Left renal cortex interstitium (tissue), 4 donors: ENCODE measurements at places on chromosomes 5 and 9.

GRCh38 chr9:73714294-73714693 is 562.6 kb downstream of the ANXA1 start:
- DNase-seq: no peak

DNA sequence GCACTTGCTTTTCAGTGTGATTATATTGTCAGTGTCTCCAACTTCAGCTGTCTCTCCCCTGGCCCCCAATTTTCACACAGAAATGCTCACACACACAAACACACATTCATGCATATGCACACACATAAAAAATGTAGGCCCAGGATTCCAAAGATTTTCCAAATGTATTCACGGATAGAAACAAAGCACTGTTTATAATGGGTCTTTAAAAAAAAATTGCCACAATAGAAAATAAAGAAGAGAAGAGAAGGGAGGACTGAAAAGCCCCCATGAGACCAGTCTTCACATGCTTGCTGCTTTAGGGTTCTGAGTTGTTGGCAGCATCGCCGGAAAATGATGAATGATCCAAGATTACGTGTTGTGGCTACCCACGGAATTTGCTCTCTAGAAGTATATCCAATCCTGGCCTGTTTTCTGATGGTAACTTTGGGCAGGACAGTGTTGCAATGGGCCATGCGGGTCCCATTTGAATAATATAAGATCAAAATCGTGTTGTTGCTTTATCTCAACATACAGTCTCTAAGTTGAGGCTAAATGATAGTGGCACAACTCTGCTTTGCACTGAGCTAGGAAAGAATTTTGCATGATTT is 36.2 kb upstream of the ACO1 start:
- no peak for DNase-seq

- DNase-seq: no peak
Observed at GRCh38 chr5:143812085-143812705, at the start of gene HMHB1. TSS of gene HMHB1 (plus strand) at chr5:143812161.

- peak; percentile 23 for DNase-seq
Observed at GRCh38 chr5:108521841-108522506, 140.1 kb upstream of the FBXL17 start.

- DNase-seq: no peak
Observed at GRCh38 chr5:160260881-160261815, 31.8 kb downstream of the FABP6 start.

- DNase-seq: no peak
Observed at GRCh38 chr5:149754172-149754880, 24.2 kb downstream of the PPARGC1B start.

DNA sequence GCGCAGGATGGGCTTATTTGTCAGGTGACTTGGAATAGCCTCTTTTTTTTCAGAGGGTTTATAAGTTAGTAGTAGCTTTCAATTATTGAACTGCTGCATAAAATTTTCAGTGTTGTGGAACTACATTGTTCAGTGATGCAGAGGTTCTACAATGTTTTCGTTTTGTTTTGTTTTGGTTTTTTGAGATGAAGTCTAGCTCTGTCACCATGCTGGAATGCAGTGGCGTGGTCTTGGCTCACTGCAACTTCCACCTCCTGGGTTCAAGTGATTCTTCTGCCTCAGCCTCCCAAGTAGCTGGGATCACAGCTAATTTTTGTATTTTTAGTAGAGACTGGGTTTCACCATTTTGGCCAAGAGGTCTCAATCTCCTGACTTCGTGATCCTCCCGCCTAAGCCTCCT is 22.0 kb downstream of the NUP188 start:
- DNase-seq: no peak

- DNase-seq: no peak
Observed at GRCh38 chr9:859251-859650, 17.8 kb downstream of the DMRT1 start.

DNA sequence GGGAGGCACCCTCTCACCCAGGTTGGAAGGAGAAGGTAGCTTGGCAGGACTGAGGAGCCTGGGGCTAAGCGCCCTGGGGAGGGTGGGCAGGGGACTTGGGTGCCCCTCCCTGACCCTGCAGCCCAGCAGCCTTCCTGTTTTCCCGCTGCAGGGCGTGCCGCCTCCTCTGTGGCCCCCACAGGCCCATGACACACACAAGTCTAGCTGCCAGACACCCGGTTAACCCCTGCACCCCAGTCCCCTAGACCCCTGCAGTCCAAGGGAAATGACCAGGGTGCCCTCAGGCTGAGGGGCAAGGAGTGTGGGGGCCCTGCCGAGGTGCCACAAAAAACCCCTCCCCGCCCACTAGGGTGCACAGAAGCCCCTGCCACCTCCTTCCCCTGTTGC is 33.0 kb downstream of the GOLGA2 start:
- no peak for DNase-seq

DNA sequence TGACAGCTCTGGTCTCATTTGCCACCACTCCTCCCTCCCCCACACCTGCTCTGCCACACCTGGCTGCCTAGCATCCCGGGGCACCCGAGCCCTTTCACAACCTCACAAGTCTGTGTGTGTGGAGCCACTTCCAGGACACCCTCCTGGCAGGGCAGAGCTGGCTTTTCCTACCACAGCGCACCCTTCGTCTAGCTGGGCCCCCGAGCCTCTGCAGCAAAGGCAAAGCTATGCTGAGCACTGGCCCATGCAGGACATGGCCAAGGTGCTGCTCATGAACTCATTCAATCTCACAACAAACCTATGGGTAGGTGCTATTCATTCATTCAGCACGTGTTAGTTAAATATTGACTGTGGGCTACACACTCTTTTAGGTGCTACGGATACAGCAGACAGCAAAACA is 43.4 kb downstream of the DUSP1 start:
- DNase-seq: no peak

DNA sequence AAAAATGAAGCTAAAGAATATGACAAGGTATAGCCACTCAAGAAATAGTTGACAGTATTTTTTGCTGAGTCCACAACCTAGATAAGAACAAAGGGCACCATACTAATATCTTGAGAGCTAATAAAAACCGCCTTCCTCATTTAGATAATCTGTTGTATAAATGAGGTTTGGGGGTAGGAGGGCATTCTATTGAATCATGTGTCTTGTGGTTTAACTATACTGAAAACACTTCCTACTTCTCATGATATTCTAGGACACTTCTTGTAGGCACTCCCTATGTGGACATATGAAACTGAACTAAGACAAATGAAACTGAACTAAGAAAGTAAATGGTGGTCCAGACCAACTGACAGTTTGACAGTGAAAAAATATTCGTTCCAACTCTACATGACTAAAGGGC is 1268.5 kb upstream of the C9orf72 start:
- no peak for DNase-seq

- no peak for DNase-seq
Observed at GRCh38 chr5:8685704-8686103, 816.8 kb downstream of the MTRR start.

DNA sequence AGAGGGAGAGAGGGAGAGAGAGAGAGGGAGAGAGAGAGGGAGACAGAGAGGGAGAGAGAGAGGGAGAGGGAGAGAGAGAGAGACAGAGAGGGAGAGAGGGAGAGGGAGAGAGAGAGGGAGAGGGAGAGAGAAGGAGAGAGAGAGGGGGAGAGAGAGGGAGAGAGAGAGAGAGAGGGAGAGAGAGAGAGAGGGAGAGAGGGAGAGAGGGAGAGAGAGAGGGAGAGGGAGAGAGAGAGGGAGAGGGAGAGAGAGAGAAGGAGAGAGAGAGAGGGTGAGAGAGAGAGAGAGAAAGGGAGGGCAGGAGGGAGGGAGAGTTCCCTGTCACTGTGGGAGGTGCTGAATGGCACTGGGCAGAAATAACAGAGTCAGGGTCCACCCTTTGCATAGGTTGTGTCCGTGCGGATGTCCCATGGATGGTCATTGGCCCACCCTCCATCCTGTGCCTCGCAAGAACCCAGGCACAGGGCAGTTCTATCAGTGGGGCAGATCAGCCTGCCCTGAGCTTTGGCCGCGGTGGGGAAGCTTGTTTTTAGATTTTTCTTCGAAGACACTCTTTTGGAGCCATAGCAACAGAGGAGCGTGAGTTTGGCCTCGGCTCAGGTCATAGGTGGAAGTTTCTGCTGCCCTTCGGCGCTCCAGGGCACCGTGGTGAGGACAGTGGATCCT is 30.1 kb downstream of the ADAMTSL2 start:
- no peak for DNase-seq

DNA sequence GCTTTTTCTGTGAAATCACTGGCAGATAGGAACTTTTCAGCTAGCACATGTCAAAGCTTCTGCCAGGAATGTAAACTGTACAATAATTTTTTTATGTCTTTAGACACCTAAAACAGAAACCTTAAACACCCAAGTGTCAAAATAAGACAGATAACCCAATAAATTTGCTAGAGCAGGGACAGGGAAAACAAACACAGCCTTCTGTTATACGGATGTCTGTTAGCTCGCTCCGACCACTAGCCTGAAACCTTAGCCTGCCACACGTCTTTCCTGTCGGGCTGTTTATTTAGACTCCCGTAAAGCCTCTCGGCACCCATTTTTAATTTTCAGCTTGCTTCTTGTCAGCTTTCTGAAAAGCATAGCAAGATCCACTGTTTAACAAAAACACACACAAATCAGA is 355.4 kb upstream of the SLC24A2 start:
- DNase-seq: no peak

- DNase-seq: no peak
Observed at GRCh38 chr5:67901814-67902496, 313.6 kb upstream of the PIK3R1 start.

- no peak for DNase-seq
Observed at GRCh38 chr9:5586391-5586802, 42.5 kb upstream of the RIC1 start.

- DNase-seq: no peak
Observed at GRCh38 chr5:137393196-137393993, 105.7 kb downstream of the SPOCK1 start.

DNA sequence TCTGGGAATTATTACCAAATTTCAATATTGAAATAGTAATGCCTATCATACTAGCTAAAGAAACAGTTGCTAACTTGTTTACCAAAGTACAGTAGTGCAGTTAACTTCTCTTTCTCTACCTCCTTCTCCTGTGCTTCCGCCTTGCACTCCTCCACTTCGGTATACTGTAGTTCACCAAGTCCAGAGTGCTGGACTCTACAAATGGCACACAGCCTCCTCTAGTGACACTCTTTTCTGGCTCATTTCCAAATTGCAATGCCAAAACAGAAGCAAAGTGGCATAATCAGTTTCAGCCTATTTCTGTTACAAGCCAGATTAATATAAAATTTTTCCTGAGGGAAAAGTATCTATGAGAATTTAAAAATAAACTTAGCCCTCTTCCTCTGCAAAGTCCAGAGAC is 86.0 kb upstream of the RASGRF2 start:
- DNase-seq: no peak

DNA sequence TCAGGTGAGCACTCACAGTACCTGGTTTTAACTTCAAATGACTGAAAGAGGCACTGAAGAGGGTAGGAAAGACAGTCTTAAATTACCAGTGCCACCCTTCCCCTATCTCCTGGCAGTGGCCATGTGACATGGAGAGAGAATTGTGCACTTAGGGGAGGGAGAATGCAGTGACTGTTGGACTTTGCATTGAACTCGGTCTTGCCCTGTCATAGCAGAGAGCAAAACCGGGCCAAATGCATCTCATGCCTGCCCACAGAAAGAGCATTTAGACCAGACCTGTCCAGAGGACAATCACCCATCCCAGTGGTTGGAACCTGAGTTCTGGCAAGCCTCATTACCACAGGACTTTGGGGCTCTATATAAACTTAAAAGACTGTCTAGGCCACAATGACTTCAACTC is 211.8 kb upstream of the SH3GL2 start:
- no peak for DNase-seq

- DNase-seq: no peak
Observed at GRCh38 chr5:38938424-38938823, 92.6 kb downstream of the OSMR start.

GRCh38 chr5:154476354-154477205 is 1.4 kb downstream of the HAND1 start:
- no peak for DNase-seq

DNA sequence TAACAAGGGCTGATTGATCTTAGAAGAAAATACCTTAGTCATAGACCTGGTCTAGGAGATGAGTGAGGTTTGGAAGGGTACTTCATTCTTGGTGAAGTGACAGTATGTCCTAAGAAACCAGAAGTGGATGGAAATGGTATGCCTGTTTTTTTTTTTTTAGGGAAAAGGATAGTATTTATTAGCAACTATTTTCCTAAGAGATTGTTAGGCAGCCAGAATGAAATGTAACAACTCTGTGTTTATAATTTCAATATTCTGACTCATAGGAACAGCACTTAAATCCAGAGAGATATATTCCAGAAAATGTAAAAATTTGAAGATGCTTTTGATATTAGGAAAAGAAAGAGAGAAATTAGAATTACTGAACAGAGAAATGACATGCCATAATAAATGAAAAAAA is 21.2 kb upstream of the ARL14EPL start:
- DNase-seq: no peak

GRCh38 chr5:980001-980588 is 28.5 kb upstream of the NKD2 start:
- no peak for DNase-seq

DNA sequence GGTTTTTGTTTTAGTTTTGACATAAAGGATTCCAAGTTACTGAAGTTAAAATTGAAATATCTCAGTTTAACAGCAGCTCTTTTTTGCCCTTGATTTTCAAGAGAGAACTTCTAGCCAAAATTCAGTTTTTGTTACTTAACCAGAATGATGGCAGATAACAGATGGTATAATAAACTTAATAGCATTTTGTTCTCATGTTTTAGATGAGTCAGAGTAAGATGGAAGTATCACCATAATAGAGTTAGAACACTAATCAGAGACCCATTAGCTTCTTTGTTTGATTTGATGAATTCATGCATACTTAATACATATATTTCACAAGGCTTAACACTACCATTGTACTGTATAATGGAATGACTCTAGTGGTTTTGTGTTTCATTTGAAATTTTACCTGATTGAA is 11.9 kb downstream of the ZCCHC9 start:
- DNase-seq: no peak

DNA sequence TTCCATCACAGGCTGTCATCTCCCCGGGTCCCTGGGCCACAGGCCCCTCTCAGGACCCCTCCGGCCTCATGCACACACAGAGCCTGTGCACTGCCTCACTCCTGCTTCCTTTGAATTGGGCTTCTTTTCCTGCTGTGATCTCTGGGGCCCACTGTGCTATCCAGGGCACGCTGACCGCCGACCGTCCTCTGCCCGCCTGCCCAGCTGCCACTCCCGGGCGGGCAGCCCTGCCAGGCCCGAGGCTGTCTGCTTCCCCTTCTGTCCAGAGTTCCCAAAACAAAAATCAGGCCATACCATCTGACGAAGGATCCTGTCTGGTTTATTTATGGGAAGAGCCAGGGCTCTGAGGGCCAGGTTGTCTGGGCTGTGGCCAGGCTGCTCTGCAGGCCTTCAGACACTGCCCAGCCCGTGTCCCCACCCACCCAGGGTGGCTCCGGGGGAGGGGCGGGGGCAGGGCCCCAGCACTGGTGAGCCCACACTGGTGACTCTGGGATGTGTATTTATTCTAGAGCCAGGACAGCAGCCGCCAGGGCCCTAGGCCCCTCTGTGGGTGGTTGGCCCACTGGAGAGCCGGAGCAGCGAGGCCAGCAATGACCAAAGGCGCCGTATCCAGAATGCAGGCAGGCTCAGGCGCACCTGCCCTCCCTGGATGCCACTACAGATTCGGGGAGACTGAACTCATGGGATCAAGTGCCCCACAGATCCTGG is 57.0 kb downstream of the ADAMTS2 start:
- DNase-seq: no peak
